Lower leg skin (tissue), 4 donors: ENCODE measurements at places on chromosomes 3 and 15. TPM values are rescaled to one million over a fixed set of nuclear protein-coding genes. Genes with fewer than 3 reads are reported as not detected.

DNA sequence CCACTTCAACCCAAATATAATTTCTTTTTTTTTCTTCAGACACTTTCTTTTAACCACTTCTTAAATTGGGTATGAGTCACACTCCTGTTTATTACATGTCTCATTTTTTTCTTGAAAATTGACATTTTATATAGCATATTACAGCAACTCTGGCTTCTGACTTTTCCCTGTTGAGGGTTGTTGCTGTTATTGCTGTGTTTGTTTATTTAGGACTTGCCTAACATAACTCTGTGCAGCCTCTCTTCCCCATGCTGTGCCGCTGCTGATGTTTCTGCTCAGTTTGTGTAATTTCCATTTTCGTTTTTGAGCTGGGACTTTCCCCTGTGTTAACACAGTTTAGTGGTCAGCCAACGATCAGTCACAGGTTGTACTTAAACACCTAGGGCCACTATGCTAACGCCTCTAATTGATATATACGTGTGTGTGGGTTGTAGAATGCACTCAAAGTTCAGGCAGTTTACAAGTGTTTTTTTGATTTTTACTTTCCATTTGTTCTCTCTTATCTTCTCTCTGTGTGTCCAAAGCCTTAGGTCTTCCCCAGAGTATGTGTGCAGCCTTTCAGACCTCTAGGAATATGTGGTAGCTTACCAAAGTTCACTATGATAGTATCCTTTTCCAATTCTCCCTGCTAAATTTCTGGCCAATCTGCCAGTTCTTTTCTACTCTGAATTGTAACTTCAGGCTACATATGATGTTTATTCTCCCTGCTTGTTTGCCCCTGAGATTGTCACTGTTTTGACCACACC lies 337.2 kb downstream of the ZBTB20 start:
- no peak for DNase-seq

GRCh38 chr3:184491867-184492615 lies 69.5 kb upstream of the EPHB3 start:
- DNase-seq, result no peak

GRCh38 chr3:100875239-100875638 lies 118.0 kb downstream of the ABI3BP start:
- no peak for DNase-seq

GRCh38 chr15:29852201-29852600 lies 29.9 kb upstream of the TJP1 start:
- no peak for DNase-seq

DNA sequence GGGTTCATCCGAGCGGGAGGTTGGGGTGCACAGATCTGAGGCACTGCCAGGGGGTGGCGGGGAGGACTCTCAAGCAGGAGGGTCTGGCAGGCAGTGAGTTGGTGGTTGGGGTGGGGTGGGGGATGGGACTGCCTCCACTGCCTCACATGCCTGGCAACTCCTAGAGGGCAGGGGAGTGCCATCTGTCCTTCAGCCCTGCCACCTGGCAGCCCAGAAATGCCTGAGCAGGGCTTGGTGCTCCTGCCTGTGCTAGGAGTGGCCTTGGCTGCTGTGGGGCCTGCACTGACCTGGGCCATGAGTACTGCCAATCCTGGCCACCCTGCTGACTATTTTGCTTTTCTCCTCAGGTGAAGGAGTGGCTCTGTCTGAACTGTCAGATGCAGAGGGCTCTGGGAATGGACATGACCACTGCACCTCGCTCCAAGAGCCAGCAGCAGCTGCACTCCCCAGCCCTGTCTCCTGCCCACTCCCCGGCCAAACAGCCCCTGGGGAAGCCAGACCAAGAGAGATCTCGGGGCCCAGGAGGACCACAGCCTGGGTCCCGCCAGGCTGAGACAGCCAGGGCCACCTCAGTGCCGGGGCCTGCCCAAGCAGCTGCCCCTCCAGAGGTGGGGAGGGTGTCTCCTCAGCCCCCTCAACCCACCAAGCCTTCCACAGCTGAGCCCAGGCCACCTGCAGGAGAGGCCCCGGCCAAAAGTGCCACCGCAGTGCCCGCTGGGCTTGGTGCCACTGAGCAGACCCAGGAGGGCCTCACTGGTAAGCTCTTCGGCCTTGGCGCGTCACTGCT lies 32.0 kb upstream of the APEH start:
- DNase-seq, result no peak

GRCh38 chr3:8596321-8597218 lies 48.0 kb downstream of the SSUH2 start:
- peak; percentile 16 for DNase-seq

UBXN7 gene
- 30.4 TPM for total RNA-seq

DNA sequence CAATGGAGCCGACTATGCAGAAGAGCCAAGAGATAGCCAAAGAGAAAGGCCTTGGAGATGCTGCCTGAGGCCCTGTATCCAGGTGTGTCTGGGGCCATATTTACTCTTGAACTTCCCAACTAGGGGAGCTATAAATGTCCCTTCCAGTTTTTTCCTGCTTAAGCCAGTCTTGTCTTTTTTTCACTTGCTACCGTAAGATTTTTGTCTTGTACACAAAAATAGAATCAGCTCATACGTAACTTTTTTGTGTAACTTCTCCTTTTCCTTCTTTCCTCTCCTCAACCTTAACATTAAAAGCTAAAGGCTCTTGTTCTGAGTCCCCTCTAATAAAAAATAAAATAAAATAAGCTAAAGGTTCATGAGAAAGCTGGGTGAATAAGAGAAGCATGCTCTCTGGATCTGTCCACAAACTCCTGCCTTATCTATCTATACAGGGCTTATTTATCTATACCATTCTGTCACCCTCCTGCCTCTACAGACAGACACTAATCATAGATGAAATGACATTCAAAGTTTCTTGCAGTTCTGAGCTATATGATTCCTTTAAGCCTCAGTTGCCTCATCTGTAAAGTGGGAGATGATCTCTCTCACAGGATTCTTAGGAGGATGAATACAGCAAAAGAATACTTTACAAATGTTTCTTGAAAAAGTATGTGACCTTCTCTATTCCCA lies 4.6 kb downstream of the SUMF1 start:
- no peak for DNase-seq

P2RY14 gene
- total RNA-seq, result 3.7 TPM

GRCh38 chr3:185210621-185211142 lies 43.2 kb downstream of the EHHADH start:
- DNase-seq, result no peak

- DNase-seq, result no peak
These were observed 19.5 kb upstream of the THRB start for GRCh38 chr3:24514119-24514518.

GRCh38 chr3:105504440-105504951 lies 137.8 kb downstream of the ALCAM start:
- no peak for DNase-seq

MYD88 gene
- 23.6 TPM for total RNA-seq

GRCh38 chr3:152330559-152330958 lies 61.8 kb downstream of the MBNL1 start:
- DNase-seq, result no peak

DNA sequence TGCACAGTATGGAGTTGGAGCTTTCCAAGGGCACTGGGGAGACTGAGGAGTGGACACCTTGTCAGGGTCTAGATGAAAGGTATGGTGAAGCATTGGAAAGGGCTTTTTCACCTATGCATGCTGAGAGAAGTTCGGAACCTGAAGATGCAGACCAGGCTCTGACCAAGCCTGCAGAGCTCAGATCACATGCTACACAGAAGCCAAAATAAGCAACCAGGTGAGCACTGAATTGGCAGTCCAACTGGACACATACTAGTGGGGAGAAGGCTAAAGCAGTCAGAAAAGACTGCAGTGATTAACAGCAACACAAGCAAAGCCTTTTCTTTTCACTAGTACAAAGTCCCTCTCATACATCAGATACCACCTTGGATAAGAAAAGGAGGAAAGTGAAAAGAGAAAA lies 238.3 kb upstream of the PLSCR5 start:
- DNase-seq, result no peak

DNA sequence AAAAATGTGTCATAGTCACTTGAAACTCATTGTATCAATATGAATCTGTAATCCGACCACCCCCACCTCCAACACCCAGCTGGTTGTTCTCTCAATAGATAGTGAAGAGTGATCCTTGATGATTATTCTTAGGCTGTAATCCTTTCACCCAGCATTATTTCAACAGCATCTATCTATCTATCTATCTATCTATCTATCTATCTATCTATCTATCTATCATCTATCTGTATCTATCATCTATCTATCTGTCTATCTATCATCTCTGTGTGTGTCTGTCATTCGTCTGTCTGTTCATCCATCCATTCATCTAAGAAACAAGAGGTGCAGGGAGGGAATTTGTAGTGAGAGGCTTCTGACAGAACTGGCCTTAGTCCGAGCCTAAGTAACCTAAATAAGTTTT lies 78.7 kb upstream of the IGSF10 start:
- DNase-seq, result no peak

- DNase-seq, result no peak
These were observed 2.7 kb upstream of the APPL1 start for GRCh38 chr3:57224856-57225255.

DNASE1L3 gene
- total RNA-seq, result 8.1 TPM

- no peak for DNase-seq
These were observed 143.3 kb upstream of the SLCO3A1 start for GRCh38 chr15:91710080-91710698.

DNA sequence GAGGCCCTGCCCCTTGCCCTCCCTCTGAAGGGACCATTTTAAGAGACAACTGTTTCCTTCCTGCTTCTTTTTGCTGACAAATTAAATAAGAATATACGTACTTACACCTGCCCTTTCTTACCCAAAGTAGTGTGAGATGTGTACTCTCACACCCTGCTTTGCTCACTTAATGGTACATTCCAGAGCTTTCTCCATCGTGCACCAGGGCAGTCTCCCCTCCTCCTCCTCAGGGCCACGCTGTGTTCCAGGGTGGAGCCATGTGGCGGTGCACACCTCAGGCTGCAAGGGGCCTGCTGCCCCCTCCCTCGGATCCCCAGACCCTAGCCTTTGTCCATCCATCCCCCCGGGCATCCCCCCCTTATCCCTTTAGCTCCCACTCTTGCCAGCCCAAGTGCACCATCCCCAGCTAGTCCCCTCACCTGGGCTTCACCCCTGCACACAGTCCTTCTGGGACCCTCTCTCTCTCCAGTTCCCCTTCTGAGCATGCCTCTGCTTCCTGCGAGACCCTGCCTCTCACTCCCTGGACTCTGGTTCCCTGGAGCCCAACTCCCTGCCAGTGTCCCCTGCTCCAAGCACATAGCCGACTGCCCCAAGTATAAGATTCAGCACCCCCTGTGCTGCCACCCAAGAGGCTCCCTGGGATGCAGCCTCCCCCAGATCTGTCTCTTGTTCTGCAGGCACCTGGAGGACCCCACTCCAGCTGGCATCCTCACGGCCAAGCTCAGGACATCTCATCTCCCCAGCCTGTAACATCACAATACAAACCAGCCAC lies 89.5 kb upstream of the IQSEC1 start:
- no peak for DNase-seq

GRCh38 chr3:52311576-52312119 lies 4.5 kb upstream of the DNAH1 start:
- no peak for DNase-seq

RASGRF1 gene
- total RNA-seq, result not detected

DNA sequence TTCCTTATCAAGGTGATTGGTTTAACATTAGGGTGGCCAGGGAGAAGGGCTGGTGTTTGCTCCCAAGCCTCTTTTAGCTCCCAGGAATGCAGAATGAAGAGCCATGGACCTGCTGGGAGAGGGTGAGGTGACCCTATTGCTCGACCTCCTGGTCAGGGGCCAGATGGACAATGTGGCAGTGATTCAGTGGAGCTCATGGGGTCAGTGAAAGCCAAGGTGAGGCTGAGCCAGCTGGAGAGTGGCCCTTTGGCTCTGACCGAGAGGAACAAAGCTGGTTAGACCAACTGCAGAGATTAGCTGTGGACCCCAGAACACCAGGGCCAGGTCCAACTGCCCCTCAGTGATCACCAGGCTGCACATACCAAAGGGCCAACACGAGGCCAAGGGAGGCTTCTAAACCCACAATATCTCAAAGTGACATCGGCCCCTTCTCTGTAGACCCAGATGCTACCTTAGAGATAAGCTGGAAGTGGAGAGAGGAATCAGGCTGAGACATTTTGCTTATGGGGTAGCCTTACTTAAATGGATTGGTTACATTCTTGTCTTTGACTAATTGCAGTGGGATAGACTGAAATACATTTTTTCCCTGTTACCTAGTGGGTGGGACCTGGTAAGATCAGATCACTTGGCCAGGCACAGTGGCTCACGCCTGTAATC lies 15.8 kb upstream of the BTBD1 start:
- DNase-seq, result no peak

GRCh38 chr15:31149088-31149505 lies 47.6 kb upstream of the TRPM1 start:
- no peak for DNase-seq

- peak; percentile 41 for DNase-seq
These were observed 130.2 kb downstream of the CHSY1 start for GRCh38 chr15:101121511-101122090.

- no peak for DNase-seq
These were observed 226.0 kb downstream of the KLF13 start for GRCh38 chr15:31552482-31553099.

GRCh38 chr3:65888196-65888595 lies 150.5 kb downstream of the MAGI1 start:
- DNase-seq, result no peak
